ENCODE measurements at places on chromosomes 1 and 21. TPM values are rescaled to one million over a fixed set of nuclear protein-coding genes. Genes with fewer than 3 reads are reported as not detected.

COG2 gene
- 25.1 TPM for total RNA-seq

MIXL1 gene
- total RNA-seq, result not detected

PLEKHN1 gene
- not detected for total RNA-seq

FHAD1 gene
- 1.1 TPM for total RNA-seq

GBP2 gene
- total RNA-seq, result 10.2 TPM

PROK1 gene
- total RNA-seq, result not detected

EXTL1 gene
- total RNA-seq, result 8.8 TPM

Measured in heart left ventricle (tissue), 16 donors.